T-helper 17 cell (primary cell): ENCODE measurements at places on chromosomes 1 and 21. TPM values are rescaled to one million over a fixed set of nuclear protein-coding genes. Genes with fewer than 3 reads are reported as not detected.

GRCh38 chr21:34877485-34878128, 171.5 kb downstream of the RUNX1 start:
- peaks cover 28% of the 10 kb centered on the region for H3K4me1 ChIP-seq
- H3K27ac ChIP-seq = peak overlapping the region; percentile 63
- no peaks in the 10 kb centered on the region for H3K27me3 ChIP-seq
- no peak overlapping the region for H3K4me3 ChIP-seq
- no peak for DNase-seq
- H3K36me3 ChIP-seq = peaks cover 5% of the 10 kb centered on the region

DNA sequence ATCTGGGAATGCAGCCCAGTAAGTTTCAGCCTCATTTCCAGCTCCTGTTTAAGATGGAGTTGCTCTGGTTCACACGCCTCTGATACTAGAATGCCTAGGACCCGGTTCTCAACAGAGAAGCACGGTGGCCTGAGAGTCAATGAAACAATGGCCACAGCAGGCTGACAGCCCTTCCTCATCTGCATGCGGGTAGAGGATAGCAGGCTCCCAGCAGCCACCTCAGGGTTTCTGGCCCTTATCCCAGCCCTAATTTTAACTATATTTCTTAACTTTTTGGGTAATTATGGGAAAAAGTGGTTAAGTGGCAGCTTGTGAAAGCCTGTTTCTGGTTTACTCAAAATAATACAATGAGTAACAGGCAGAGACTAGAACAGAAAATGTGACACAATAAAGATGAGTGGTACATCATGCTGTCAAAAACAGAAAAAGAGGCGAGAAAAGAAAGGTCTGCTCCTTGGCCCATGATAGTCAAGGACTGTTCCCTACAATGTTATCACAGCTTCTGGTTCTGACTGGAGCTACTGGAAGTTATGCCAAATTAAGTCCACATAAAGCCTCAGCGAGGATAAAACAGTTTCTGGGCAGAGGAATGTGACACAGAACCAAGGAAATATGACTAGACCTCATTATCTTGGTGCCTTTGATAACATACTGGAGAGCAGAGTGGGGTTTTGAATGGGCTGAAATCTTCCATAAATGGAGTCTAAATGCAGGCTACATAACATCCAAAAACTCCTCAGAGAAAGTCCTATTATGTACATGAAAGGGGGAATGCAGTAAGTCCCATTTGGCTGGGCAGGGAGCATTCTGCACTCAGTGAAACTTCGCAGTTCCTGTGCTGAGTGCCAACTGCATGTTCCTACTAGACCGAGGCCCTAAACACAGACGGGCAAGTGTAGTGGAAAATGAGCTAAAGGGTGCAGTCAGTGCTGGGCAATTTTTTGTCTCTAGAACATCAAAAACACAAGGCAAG, 92.1 kb downstream of the NIBAN1 start:
- H3K27ac ChIP-seq = peak overlapping the region; percentile 86
- H3K27me3 ChIP-seq = no peaks in the 10 kb centered on the region
- peaks cover 7% of the 10 kb centered on the region for H3K36me3 ChIP-seq

DNA sequence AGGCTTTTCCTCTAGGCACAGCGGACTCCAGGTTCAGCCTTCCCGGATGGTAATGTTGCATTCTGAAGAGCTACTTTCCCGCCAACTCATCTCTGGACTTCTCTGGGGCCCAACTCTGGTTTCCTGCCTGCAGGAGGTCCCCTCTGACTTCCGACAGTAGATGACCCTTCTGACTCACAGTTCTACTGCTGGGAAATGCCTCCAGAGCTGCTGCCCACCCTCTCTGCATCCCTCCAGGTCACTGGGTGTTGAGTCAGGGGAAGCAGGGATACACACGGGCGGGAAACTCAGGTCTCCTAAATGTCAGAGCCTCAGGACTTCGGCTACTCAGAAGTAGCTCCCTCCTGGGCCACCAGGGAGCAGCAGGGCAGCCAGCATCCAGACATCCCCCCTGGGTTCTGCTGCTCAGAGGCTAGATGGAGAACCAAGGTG, 2.1 kb upstream of the KIF21B start:
- peaks cover 2% of the 10 kb centered on the region for H3K36me3 ChIP-seq
- no peak overlapping the region for H3K4me3 ChIP-seq
- DNase-seq = no peak
- H3K4me1 ChIP-seq = peaks cover 36% of the 10 kb centered on the region
- H3K27ac ChIP-seq = no peak overlapping the region

GRCh38 chr1:210747112-210747511, 386.8 kb downstream of the KCNH1 start:
- peaks cover 16% of the 10 kb centered on the region for H3K27me3 ChIP-seq
- H3K4me3 ChIP-seq = no peak overlapping the region
- no peak overlapping the region for H3K27ac ChIP-seq

DNA sequence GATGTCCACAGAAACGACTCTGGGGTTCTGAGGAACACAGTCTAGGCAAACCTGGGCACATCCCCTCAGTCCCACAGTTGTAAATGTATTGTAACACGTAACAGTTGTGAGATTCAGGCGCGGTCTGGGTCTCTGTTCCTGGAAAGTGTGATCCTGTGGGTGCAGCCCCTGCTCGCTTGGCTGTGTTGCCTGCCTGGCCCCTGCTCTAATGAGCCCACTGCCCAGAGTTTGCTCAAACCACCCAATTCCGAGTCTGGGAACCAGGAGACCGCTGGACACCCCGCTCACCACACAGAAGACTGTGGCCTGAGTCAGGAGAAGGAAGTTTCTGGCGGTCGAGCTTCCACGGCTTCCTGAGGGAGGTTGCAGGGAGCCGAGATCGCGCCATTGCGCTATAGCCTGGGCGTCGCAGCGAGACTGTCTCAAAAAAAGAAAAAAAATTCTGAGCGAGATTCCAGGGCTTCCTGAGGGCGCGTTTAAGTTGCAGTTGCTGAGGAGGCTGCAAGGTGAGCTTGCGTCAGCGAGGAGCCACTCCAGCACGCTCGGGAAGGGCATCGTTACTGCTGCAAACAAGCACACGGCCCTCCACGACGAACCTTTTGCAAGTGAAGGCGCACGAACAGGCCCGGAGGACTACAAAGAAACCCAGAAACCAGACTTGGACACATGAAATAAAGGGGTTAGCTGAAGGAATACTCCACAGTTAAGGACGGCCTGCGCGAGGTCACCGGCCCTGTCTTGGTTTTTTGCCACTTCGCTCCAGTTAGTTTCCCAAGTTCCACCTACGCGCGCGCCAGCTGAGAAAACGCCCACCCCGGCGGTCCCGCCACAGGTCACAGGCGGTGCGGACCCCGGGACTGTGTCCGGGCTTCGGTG, 1.1 kb downstream of the C21orf58 start:
- peaks cover 21% of the 10 kb centered on the region for H3K4me1 ChIP-seq
- no peak for DNase-seq
- peaks cover 2% of the 10 kb centered on the region for H3K36me3 ChIP-seq
- H3K4me3 ChIP-seq = peak overlapping the region; percentile 98

DNA sequence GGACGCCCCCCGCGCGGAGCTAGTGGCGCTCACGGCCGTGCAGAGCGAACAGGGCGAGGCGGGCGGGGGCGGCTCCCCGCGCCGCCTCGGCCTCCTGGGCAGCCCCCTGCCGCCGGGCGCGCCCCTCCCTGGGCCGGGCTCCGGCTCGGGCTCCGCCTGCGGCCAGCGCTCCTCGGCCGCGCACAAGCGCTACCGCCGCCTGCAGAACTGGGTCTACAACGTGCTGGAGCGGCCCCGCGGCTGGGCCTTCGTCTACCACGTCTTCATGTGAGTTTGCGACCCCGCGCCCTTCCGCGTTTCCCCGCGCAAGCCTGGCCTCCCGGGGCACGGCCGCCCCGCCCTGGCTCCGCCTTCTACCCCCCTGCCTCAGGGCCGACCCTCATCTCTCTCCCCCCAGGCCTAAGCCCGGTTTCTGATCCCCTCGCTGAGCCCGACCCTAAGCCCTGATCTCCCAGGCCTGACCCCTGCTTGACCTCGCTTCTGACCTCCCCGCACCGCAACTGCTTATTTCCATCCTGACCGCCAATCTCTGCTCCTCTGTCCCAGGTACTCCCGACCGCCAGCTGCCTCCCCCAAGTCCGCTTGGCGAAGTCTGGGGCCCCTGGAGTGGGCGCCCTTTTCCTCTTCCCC, 669 bp downstream of the KCNQ4 start:
- no peak for DNase-seq
- H3K27me3 ChIP-seq = peaks cover 32% of the 10 kb centered on the region
- no peak overlapping the region for H3K27ac ChIP-seq
- peak overlapping the region; percentile 82 for H3K4me3 ChIP-seq
- peaks cover 10% of the 10 kb centered on the region for H3K4me1 ChIP-seq

GRCh38 chr1:192270398-192270797, 46.4 kb upstream of the RGS21 start:
- H3K4me3 ChIP-seq = no peak overlapping the region
- H3K27me3 ChIP-seq = no peaks in the 10 kb centered on the region
- no peak overlapping the region for H3K27ac ChIP-seq
- H3K4me1 ChIP-seq = no peaks in the 10 kb centered on the region
- no peaks in the 10 kb centered on the region for H3K36me3 ChIP-seq

DNA sequence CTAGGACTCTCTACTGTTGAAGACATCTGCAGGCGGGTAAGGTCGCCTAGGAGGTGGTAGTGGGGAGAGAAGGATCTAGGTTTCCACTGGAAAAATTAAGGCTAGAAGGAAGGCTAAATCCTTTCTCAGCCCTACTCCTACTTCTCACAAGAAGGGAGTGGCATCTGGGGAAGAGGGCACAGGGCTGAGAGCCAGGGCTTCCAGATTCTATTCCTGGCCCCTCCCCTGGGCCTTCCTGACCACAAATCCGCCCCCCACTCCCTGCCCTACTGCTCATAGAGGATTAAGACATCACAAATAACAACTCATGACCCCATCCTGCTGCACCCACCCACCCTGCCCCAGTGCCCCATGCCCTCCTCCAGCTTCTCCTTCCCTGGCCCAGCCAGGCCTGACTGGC, 2.5 kb downstream of the PHLDA3 start:
- no peak overlapping the region for H3K27ac ChIP-seq
- H3K27me3 ChIP-seq = peaks cover 24% of the 10 kb centered on the region
- H3K36me3 ChIP-seq = peaks cover 2% of the 10 kb centered on the region
- no peak overlapping the region for H3K4me3 ChIP-seq
- H3K4me1 ChIP-seq = peaks cover 12% of the 10 kb centered on the region

DNA sequence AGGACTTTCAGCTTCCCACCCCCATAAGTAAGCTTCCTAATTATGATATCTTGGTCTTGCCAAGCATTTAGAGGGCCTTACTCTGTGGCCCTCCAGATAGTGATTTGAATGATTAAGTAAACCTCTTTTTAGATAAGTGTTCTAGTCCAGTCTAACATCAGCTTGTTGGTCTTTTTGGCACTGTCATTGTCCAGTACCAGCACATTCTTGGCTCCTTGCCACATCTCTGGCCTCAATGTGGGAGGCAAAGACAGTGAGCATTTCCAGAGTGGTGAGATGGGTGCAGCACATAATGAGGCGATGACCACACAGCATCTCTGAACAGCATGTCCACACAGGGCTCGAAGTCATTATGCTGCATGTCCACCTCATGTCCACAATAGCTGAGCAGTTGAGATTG, 6.1 kb downstream of the CAPZA1 start:
- H3K27me3 ChIP-seq = no peaks in the 10 kb centered on the region
- peak overlapping the region; percentile 73 for H3K4me3 ChIP-seq
- DNase-seq = no peak

- no peaks in the 10 kb centered on the region for H3K27me3 ChIP-seq
- no peak overlapping the region for H3K27ac ChIP-seq
- H3K4me3 ChIP-seq = no peak overlapping the region
These were observed 59.5 kb downstream of the RHOU start for GRCh38 chr1:228794810-228795209.

Gene CELA2B
- total RNA-seq = not detected

Gene C1orf94
- not detected for total RNA-seq
